Testis (tissue), 5 donors: ENCODE measurements at places on chromosomes 12 and 14. TPM values are rescaled to one million over a fixed set of nuclear protein-coding genes. Genes with fewer than 3 reads are reported as not detected.

DNA sequence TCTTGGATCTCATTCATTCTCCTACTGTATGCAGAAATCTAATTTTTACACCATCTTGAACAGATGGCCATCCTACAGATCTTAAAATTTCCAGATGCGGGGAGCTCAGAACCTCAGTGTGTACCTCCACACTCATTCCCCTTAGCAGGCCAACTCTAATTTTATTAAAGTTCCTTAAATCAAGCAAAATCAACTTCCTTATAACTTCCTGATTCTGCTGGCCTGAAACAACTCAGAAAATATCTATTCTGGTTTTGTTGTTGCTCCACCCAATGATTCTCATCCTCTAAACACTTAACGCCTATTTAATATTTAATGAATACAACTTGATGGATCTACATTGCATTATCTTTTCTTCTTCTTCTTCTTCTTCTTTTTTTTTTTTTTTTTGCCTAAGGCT is 3.1 kb downstream of the EMP1 start:
- no peak for DNase-seq

The PPFIA2 gene
- 22.1 TPM for polyA plus RNA-seq

The SDR9C7 gene
- 0.46 TPM for polyA plus RNA-seq

DNA sequence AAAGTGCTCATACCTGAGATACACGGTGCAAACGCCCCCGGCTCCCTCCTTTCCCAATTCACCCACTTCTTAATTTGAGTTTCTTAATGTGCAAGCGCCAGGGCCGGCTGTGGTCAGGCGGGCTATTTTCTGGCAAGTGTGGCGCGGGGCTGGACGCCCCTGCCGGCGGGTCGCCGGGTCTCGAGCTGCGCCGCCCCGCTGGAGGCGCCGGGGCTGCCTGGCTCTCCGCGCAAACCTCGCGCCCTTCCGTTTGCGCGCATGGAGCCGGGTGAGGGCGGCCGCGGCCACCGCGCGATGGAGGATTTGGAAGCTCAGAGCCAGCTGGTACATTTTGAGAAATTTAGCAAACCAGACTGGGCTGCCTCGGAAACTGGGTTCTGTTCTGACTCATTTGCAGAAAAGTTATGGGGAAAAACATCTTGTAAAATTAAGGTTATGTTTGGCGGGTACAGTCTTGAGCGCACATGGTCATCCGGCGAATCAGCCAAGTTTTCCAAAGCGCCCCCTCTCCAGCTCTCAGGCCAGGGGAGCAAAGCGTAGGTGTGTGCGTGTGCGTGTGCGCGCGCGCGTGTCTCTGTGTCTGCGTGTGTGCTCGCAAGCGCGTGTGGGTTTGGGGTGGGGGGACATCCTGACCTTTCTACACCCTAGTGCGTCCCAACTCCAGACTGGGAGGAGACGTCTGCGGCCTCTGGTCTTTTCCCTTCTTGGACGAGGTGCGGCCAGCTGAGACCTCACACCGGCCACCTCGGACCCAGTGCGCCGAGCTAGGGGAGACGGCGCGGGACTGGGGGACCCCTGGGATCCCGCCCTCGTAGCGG is 6.5 kb upstream of the OTX2 start:
- no peak for DNase-seq

The RNF34 gene
- 59.2 TPM for polyA plus RNA-seq

DNA sequence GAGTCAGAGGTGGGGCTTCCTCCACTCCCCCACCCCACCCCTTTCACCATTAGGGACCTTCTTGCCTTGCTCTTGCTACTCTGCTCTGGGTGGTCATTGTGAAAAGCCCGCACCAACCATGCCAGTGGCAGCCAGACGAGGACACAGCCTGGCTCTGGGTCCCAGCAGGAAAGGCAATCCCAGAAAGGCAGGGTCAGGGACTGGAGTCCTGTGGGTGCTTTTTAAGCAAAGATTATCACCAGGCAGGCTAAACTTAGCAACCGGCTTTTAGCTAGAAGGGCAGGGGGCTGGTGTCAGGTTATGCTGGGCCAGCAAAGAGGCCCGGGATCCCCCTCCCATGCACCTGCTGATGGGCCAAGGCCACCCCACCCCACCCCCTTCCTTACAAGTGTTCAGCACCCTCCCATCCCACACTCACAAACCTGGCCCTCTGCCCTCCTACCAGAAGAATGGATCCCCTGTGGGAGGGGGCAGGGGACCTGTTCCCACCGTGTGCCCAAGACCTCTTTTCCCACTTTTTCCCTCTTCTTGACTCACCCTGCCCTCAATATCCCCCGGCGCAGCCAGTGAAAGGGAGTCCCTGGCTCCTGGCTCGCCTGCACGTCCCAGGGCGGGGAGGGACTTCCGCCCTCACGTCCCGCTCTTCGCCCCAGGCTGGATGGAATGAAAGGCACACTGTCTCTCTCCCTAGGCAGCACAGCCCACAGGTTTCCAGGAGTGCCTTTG is 1.2 kb upstream of the GAPDH start:
- DNase-seq, result peak; percentile 81

GRCh38 chr14:64891839-64892375 is 12.2 kb upstream of the SPTB start:
- no peak for DNase-seq

The MGP gene
- polyA plus RNA-seq, result 656 TPM

DNA sequence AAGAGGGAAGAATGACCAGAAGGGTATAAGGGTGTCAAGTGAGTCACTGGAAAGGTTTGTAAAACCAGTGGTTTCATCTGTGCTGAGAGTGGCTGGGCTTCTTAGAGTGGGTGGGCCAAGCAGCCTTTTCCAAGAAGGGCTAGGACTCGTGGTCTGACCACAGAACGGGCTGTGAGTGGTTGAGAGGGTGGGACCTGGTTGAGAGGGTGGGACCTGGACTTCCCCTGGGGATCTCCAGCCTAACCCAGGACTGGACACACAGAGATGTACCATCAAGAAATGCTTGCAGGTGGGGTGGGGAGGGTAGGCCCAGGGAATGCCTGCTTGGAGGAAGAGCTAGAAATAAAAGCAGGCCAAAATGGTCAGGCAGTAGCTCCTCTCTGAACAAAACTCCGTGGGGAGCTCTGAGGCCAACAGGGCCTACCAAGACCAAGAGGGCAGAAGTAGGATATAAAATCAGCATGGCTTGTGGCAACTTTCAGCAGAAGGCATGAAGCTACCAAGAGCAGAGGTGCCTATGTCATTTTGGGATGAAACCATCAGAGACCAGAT is 140.5 kb downstream of the FOXN3 start:
- DNase-seq, result no peak

The PLEK2 gene
- 7.1 TPM for polyA plus RNA-seq

The ACSM4 gene
- polyA plus RNA-seq, result 1.3 TPM
